ENCODE measurements at places on chromosomes 5 and 9.

DNA sequence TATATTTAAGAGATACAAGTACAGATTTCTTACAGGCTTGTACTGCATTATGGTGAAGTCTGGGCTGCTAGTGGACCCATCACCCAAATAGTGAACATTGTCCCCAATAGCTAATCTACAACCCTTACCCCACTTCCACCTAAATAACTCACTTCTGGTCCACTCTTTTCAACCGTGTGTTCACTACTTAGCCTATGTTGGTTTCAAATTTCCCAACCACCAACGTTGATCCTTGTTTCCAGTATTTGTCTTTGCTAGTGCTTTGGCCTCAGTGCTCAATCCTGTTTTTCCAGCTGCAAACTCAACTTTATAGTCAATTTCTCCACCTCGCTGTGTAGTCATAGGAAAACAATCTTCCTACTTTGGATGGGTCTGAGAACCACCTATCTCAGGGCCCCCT, 45.3 kb upstream of the TTC39B start:
- DNase-seq = no peak

DNA sequence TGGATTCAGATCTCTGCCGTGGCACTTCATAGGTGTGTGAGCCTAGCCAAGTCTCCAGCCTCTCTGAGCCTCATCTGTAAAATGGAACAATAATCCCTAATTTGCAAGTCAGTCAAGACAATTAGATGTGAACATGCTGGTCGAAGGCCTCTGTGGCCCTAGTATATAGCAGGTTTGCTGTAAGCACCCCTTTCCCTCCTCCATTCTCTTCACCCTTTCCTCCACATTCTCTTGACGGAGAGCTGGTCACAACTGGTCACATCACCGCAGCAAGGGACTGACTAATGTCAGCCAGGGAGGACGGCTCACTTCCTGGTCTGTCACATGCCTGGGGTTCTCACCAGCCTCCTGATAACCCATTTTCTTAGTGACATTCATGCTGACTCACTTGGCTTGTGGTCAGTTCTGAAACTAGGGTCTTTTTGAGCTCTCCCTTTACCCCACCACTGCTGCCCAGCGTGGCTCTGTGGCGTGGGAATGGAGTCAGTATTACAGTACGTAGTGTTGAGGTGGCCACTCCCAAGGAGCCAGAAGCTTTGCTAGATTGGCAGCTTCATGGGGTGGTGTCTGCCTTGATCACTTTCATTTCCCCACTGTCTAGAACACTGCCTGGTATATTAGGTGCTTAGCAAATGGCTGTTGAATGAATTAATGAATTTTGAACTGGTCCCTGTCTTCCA, 47.8 kb downstream of the ERGIC1 start:
- peak; percentile 69 for DNase-seq

- DNase-seq = no peak
These were observed 292.4 kb downstream of the ZNF608 start for GRCh38 chr5:124454081-124454480.

DNA sequence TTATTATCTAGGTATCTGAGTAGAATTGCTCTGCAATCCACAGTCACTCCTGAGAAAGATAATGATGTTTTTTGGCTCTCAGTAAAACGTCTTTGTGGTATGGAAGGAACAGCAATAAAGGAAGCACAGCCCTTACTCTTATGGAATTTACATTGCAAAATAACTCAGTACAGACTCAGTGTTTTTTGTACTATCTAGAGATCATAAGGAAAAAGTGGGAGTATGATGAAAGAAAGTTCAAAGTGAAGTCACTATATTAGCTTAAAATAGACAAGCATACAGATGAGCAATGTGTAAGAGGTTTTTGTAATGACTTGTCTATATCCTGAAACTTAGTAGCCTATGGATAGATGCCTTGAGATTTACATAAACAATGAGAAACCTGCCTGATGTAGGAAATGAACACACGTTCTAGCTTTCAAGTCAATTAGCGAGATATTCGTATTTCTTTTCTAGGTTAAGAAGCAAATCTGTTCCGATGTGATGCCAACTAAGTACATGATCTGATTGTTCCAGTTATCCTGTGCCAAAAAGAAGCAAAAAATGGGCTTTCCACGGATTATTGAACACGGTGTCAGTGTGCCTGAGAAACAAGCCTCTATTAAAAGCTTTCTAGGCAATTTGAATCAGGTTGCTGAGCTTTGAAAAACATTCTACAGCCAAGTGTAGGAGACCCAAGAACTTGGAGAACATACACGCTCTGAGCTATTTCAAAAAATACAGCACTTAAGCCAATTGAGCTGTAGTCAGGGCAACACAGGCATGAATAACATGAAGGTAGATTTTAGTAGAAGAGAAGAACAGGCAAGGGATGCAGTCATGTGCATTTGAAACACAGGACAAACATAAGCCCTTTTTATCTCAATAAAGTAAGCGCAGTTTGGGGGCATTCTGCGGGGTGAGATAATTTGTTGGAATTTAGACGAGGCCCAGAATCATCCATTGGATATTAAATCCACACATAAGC, 86.3 kb upstream of the TAF11L2 start:
- no peak for DNase-seq

- no peak for DNase-seq
These were observed 8.6 kb upstream of the PSAT1 start for GRCh38 chr9:78288214-78288892.

GRCh38 chr5:45533663-45534062, 162.5 kb downstream of the HCN1 start:
- no peak for DNase-seq

- no peak for DNase-seq
These were observed 26.0 kb upstream of the FCN2 start for GRCh38 chr9:134854541-134854981.

DNA sequence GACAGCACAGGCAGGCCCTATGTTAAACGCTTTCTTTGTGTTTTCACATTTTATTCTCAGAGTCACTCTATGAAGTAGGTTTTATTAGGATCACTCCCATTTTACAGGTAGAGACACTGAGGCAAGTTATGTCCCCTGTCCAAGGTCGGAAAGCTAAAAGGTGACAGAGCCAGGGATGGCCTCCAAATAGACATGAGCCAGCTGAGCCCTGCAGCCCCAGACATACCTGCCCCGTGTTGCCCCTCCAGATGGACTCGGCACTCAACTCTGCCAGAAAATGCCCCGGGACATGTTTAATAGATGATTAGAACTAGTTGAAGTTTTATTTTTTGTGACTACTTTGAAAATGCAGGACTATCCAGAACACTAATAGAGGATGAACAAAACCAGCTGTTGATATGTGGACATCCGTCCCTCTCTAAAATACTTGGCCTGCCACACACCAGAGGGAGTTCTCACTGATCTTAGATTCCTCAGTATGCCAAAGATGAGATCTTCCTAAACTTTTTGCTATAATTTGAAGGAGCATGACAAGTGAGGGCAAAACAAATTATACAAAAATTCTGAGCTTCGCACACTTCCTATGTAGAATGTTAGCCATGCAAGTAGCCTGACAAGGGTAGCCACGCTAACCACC, 258.6 kb upstream of the ADAMTS16 start:
- no peak for DNase-seq

DNA sequence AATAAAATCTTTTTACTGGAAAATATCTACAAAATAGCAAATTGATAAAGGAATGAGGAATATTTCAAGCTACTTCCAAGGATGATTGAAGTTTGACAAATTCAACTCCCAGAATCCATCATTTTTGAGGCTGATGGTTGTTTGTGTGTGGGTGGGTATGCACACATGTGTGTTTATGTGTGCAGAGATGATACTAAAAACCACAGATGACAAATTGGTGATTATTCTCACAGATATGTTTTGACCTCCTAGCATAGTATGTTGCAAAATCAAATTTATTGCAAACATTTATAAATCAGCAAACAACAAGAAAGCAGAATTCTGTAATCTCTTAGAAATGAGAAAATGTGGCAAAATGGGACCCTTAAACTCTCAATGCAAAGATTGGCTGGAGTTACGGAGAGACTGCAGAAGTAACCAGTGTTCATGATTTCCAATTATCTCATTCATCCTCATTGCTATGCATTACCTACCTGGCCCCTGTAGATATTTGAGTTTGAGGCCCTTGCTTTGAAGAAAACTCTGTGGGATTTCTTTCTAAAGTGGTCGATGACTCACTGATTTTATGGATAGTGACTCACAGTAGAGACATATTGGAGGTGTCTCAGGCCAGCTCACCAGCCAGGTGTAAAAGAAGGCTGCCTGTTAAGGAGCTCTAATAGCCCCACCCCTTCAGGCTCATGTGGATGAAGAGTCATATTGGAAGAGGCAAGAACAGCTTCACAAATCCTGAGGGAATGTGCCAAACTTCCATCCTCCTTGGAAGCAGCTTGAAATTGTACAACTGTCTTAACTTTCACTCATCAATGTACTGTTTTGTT, 44.6 kb upstream of the TMC1 start:
- DNase-seq = no peak

- no peak for DNase-seq
These were observed 20.7 kb upstream of the FAM13B start for GRCh38 chr5:138053554-138053953.

DNA sequence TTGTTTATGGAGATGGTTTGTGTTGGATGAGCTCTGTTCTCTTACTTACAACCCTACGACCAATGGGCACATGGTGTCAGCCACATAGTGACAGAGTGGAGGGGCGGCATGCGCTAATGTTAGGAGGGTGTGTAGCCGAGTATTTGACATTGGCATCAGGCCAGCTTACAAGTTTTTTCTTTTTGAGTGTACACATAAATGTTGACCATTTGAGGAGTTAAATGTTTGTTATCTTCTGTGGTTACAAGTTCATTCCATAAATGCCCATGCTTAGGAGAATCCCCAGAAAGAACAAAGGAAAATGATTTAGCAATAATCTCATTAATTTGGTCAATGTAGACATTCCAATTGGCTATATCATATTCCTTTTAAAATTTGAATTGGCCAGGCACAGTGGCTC, 180.1 kb upstream of the ELL2 start:
- no peak for DNase-seq

DNA sequence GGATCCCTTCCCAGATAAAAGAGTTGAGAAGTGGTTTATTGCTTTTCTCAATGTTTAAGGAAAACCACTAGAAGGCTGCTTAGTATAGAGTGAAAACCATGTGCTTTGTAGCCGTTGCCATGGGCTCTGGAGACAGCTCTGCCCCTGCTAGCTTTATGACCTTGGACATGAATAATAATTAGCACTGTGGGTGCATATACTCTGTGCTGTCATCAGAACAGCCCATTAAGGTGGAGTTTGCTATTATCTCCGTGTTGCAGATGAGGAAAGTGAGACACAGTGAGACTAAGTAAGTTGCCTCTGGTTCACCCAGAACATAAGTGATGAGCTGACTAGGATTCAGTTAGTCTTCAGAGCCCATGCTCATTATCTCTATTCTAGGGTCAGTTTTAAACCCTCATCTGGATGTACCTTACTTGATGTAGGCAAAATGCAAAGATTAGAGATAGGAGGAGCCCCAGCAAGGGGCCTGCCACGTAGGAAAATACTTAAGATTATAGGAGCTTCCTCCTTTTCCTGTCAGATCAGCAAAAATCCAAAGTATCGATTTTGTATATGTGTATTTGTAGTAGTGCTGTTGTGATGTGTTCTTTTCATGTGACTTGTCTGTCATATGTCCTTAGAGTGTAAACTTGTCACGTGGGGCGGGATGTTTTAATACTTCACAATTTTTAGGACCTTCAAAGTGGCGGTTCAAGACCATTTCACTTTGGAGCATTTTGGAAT, 102.5 kb downstream of the TLE4 start:
- no peak for DNase-seq

- DNase-seq = no peak
These were observed 794.0 kb upstream of the COX7C start for GRCh38 chr5:85823462-85824426.

DNA sequence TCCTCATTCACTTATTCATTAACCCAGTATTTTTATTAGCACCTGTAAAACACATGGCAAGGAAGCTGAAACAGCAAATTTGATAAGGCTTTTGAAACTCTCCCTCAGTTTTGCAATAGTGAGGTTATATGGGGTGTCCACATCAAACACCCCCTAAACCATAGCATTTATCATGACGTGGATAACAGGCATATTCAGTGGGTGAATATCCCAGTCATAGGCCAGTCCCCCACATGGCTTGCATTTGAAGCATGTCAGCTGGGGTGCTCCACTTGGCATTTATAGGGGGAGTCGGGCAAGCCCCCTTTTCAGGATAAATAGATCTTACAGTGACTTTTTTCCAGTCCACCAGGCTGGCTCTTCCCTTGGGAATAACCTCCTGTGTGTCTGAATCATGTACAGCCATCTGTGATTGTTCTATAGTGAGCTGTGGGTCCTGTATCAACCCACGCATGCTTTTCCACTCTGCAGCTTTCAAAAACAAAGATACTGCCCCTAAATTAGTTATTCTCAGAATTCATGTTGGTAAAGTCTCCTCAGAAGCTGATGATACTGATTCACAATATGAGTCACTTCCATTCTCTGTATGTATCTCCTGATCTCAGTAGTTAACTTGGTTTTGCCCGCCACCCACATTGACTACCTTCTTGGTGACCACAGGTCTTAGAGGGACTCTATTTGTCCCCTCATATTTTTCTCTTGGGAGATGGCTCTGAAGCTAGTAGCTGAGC, 84.4 kb upstream of the SPIN1 start:
- no peak for DNase-seq

GRCh38 chr9:72304538-72304937, 60.5 kb downstream of the ZFAND5 start:
- DNase-seq = no peak

DNA sequence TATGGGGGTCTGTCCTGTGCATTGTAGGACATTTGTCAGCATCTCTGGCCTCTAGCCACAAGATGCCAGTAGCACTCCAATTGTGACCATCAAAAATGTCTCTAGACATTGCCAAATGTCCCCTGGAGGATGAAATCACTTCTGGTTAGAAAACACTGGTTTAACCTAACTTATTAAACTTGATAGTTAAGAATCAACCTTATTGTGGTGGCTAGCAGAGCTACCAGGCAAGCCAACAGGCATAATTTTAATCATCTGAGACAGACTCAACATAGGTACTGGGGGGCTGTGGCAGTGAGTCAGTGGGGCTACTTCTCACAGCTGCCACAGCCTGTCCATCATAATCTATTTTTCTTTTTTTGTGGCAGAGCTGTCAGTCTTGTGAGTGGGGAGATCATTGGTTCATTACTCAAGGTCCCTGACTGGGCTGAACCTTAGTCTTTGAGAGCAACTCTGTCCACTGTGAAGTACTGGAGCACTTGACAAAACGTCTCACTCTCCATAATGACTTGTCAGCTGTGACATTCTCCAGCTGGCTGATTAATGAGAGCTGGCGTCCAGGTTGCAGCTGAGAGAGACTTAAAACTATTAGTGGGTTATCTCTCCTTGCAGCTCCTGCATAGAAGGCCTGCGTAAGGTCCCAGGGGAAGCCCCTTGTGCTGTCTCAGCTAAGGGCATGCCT, 107.9 kb downstream of the DCP2 start:
- no peak for DNase-seq

DNA sequence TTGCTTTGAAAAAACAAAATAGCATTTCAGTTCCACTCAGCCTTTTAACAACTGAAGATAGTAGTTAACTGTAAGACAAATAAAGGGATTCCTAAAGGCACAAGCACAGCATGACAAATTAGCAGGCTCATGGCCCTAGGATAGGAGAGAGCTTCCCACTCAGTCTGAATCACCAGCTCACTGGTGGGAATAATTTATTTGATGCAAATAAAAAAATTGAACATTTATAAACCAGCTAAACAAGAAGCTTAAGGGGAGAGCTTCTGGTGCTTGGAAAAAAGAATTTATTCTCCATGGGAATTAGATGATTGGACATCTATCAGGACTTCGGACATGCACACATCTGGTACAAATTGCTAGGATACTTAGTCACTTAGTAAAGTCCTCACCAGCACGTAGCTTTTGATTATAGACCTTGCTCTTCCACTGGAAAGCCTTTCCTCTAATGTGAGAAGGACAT, 294.1 kb upstream of the TNC start:
- DNase-seq = no peak

GRCh38 chr5:127079994-127080491, 6.7 kb upstream of the C5orf63 start:
- no peak for DNase-seq
